Stimulated activated CD4-positive, alpha-beta T cell treated with anti-CD3 and anti-CD28 coated beads, Interleukin-1b, Interleukin-23, amount 100 ng/mL, for 1 hour (primary cell): ENCODE measurements at places on chromosomes 7 and 10.

DNA sequence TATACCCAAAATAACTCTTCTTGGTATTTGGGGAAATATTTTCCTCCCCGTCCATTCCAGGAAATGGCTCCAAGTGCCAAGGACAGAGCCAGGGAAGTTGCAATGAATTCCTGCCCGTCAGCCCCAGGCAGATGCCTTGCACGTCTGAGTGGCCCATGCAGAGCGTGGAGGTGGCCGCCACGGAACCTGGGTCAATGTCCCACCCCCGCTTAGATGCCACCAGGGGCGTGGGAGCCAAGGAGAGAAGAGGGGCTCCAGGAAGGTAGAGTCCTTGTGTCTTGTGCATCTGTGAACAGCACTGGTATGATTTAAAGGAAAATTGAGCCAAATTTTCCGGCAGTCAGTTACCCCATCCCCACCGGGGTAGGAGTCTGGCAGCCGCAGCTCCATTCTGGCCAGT, 1.6 kb downstream of the LEP start:
- DNase-seq: no peak

- no peak for DNase-seq
Measured at GRCh38 chr10:6619660-6620059, 39.6 kb upstream of the PRKCQ start.

DNA sequence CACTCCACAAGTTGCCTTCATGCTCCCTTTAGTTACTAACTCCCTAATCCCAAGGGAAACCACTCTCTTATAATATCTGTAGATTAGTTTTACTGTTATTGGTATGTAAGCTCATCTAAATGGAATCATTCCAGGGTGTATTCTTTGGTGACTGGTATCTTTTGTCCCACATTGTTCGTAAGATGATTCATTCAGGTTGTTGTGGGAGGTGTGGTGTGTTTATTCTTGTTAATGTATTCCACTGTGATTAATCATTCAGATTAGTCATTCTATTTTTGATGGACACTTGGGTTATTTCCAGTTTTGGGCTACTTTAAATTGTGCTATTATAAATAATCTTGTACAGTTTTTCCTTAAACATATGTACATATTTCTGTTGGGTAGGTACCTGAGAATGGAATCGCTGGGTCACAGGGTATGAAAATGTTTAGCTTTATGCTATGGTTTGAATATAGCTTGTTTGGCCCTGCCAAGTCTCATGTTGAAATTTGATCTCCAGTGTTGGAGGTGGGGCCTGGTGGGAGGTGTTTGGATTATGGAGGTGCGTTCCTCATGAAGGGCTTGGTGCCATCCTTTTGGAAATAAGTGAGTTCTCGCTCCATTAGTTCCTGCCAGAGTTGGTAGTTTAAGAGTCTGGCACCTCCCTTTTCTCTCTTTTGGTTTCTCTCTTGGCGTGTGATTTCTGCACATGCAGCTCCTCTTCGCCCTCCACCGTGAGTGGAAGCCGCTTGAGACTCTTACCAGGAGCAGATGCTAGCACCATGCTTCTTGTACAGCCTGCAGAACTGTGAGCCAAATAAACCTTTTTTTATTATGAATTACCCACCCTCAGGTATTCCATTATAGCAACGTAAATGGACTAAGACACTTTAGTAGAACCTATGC, 13.8 kb downstream of the BTRC start:
- no peak for DNase-seq

- DNase-seq: no peak
Measured at GRCh38 chr10:69614130-69614529, 15.9 kb upstream of the FAM241B start.

DNA sequence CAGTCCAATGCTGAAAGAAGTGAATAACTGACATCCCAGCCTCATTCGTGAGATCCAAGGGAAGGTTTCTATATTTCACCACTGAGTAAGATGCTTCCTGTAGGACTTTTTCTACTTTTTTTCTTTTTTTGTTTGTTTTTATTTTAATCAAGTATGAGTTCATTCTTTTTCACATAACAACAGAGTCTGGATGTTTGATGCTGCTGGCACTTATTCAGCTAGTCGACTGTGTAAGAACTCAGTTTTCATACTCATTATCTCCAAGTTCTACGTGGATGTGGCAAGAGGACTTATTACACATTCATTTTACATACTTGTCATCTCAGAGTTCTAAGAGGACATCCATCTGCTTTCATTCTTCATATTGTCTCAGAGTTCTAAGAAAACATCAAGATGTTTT, 86.9 kb downstream of the CPXM2 start:
- DNase-seq: no peak
